ENCODE measurements at places on chromosomes 1 and 21.

- no peak for DNase-seq
These were observed 362.5 kb upstream of the ADAMTS5 start for GRCh38 chr21:27329255-27329851.

DNA sequence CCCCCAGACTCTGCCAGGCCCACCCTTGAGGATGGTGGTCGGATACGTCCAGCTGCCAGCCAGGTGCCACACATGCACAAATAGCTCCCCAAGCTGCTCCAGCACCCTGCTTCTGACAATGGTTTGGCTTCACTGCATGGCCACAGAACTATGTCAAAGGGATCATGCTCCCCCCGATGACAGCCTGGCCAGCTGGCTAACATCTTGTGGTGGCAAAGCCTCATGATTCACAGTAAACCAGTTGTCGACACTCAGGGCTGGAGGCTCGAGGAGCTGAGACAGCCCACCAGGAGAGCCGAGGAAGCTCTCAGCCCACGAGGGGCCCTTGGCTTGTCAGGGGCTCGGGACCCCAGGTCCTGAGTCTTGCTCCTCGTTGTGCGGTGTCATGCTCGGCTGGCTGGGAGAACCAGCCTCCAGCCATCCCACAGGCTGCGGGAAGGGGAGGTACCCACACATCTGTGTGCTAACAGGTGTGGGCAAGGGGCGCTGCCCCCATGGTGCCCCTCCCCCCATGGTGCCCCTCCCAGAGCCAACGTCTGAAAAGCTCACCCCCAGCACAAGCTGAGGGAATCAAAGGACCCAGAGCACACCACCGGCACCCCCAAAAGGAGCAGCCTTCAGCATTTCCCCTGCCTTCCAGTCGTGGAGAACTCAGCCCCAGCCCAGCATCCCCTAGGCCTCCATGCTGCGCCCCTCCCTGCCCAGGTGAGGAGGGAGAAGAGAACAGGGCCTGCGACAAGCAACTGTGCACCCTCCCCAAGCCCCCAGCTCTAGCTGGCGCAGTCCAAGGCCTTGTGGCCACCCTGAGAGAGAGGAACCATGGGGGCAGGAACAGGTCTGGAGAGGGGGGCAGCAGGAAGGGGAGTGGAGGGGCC is 41.2 kb downstream of the KIF21B start:
- DNase-seq = peak; percentile 32

DNA sequence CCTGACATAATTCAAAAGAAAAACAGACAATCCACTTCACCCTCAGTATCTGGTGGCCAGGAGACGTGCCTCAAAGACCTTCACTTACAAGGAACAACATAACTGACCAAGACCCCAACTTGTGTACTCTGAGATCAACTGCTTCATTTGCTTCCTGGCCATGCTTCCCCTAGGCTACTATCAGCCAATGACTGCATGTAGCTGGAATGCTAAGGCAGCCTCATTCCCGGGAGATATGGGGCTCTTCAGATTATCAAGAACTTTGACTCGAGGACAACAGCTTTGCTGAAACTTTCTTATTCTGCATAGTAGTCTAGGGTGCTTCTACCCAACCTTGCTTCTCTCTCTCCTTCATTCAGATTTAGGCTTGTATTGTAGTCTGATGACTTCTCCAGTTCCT is 11.7 kb upstream of the UCK2 start:
- DNase-seq = peak; percentile 19

- DNase-seq = peak; percentile 74
These were observed 23.0 kb upstream of the RBBP5 start for GRCh38 chr1:205144751-205145150.

GRCh38 chr21:23292292-23292691 is 2294.1 kb downstream of the NCAM2 start:
- no peak for DNase-seq

Data from GM03348 (cell line).